ENCODE measurements at places on chromosomes 7 and 10. TPM values are rescaled to one million over a fixed set of nuclear protein-coding genes. Genes with fewer than 3 reads are reported as not detected.

DNA sequence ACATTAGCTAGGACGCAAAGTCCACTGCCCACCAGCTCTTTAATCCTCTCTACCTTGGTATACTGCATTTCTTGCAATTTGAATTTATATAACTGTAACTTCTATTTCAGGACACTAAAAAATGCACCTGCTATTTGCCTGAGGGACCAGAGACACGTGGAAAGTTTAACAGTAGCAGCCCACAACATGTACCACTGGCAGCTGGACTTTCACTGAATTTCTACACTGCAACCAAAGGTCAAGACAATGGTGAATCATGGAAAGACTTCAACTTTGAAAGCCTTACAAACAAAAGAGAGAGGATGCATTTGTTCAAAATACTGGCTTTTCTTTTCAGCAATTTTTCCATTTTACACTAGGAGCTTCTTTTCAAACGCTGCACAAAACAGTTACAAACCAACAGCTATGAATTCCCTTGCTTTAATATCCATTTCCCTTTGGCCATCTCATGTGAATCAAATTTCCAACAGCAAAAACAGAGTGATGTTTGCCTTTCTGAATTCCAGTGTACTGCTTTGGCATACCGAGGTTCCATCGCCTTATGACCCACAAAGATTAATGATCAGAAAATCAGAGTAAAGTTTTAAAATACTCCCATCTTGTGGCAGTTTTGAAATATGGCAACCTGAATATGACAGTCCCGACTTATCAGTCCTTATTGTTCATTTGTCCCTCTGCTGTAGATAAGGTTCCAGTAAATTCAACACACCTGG, 29.9 kb upstream of the HNRNPH3 start:
- DNase-seq: no peak

DNA sequence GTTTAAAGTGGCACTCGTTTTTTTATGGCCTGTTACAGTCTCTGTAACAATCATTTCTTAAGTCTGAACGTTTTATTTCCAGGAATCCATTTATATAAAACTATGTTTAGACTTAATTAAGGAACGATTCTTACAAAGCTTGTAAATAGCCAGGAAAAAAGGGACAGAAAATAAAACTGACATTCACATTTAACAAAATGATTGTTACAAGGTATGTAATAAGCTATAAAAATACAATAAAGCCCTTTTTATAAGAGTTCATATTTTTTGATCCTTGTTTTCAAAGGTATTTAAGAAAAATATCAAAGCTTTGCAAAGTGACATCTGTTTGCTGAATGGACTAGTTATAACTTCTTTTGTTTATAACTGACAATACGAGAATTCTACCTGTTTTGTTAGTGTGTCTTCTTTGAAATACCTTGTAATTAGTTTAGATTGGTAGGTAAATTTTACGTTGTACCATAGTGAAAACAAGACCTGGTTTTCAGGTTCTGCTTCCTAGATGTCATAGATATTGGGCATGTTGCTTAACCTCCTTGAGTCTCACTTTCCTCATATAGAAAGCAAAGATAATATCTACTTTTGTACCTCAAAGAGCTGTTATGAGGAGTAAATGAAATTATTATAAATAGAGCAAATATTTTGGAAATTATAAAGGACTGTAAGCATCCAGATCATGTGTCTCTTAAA, 25.8 kb downstream of the BTRC start:
- DNase-seq: no peak

- no peak for DNase-seq
Measured at GRCh38 chr10:86632009-86632800, 22.1 kb upstream of the OPN4 start.

NPFFR1 gene
- total RNA-seq: not detected

STOX1 gene
- total RNA-seq: 0.42 TPM

All from activated CD8-positive, alpha-beta T cell treated with anti-CD3 and anti-CD28 coated beads, Interleukin-2, amount 10 ng/mL, durations not matched to agents 7 days and 5 days (primary cell).